ENCODE measurements at places on chromosomes 4 and X. TPM values are rescaled to one million over a fixed set of nuclear protein-coding genes. Genes with fewer than 3 reads are reported as not detected.

The FANCB gene
- total RNA-seq = 17.3 TPM

GRCh38 chr4:182927505-182927904 lies 10.3 kb upstream of the DCTD start:
- no peak for DNase-seq

DNA sequence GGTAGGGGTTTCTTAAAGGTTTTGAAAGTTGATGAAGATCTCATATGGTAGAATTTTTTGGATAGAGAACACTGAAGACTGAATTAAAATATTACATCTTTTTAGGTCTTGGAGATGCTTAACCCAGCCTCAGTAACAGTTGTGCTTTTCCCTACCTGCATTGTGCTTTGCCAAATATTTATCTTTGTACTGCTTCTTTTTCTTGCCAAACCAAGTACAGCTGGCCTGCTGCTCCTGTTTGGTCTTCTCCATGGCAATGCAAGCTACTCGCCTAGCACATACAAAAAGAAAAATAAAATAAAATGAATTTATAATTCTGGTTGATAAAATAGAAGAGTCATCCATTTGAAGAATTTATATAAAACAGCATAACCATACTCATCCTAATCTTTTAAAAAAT lies 95.4 kb downstream of the NYX start:
- no peak for DNase-seq

DNA sequence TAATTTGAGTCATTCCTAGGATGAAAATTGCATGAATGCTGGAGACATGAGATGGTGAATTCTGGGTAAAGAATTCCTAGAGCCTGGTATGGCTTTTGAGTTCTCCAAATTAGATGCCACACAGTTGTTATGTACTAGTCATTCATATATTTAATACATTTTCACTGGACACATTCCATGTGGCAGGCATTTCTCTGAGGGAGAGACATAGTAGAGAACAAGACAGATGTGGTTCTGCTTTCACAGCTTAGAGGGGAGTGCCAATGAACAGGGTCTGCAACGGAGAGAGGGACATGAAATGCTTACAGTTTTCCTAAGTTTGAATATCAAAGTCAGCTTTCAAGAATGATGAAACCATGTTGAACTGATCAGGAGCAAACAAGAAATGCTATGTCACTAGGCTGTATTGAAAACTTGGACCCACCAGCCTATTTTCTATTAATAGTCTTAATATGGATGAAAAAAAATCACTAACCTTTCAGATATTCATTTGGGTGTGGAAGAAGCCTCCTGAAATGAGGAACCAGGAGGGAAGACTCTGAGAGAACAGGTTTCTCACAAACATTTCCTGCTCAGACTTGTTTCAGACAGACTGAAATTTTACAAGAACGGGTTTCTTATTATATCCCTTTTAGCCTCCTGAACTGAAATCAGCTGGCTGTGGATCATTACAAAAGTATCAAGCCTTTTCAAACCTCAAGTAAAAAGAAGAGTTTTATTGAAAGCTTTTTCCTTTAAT lies 276.0 kb upstream of the TET2 start:
- no peak for DNase-seq

GRCh38 chr4:40546969-40547788 lies 82.5 kb downstream of the RBM47 start:
- DNase-seq = no peak

- DNase-seq = peak; percentile 81
Observed at GRCh38 chrX:68827848-68828624, 785 bp upstream of the EFNB1 start.

GRCh38 chr4:98996765-98997068 lies 1.2 kb downstream of the METAP1 start:
- no peak for DNase-seq

GRCh38 chrX:47456080-47456479 lies 26.9 kb downstream of the ZNF41 start:
- no peak for DNase-seq

- no peak for DNase-seq
Observed at GRCh38 chrX:15948318-15948660, 93.7 kb upstream of the AP1S2 start.
